ENCODE measurements at places on chromosomes 5 and 9.

GRCh38 chr5:113031557-113031956, 55.0 kb downstream of the DCP2 start:
- no peak for DNase-seq

- DNase-seq, result no peak
Observed at GRCh38 chr5:110823571-110823970, 84.8 kb downstream of the SLC25A46 start.

DNA sequence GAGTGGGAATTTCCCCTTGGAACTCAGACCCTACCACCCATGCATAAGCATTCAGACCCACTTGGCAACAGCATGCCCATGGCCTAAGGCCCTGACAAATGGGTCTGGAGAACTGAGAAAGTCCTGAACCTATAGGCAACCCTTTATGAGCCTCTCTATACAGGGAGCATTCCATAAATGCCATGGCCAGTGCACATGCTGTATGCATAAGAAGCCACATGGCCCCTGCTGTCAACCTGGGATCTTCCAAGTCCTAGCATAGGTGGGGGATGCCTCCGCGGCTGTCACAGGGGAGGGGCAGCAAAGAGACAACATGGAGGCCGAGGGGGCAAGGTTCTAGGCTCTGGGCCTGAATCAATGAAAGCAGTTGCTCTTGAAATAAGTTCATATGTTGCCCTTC, 8.2 kb upstream of the NIPAL4 start:
- no peak for DNase-seq

GRCh38 chr5:134772461-134773125, 14.0 kb downstream of the DDX46 start:
- DNase-seq, result no peak

Measured in DMS79 treated with DMSO at 0.1 percent for 48 hours (cell line).